Stimulated activated CD4-positive, alpha-beta T cell treated with anti-CD3 and anti-CD28 coated beads, TNF-alpha, amount 100 ng/mL, for 24 hours (primary cell): ENCODE measurements at places on chromosomes 12 and 14.

GRCh38 chr12:116233669-116234068, 43.8 kb downstream of the MED13L start:
- no peak for DNase-seq

DNA sequence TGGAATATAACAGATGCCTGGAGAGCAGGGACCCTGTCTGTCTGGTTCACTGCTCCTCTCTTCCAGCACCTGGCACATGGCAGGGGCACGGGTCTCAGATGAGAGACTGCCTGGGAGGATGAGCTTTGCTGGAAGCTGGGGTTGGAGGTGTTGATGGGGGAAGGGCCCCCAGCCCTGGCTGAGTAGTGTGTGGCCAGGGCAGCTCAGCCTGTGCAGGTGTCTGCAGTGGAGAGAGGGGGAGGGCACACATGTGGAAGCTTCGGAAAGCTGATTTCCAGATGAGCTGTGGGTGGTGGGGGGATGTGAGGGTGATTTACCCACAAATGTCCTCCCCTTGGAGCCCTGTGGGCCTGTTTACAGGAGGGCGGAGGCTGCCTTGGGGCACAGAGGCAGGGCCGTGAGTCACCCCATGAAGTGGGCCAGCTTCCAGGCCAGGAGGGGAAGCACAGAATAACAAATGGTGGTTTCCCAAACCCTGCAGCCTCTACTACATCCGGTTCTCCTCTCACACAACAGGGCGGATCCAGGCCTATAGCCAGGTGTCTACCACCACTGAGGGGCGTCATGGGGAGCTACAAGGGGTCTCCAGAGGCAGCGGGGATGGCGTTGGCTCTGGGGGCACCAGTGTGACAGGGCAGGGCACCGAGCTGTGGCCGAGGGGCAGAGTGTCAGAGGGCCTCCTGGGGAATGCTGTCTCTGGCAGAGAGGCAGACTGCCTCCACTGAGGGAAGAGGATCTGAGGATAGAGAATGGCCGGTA, 11.0 kb downstream of the KRT7 start:
- DNase-seq, result peak; percentile 30

- no peak for DNase-seq
These were observed 572.0 kb upstream of the ATP2B1 start for GRCh38 chr12:90280564-90281058.

- no peak for DNase-seq
These were observed 9.7 kb upstream of the KRT5 start for GRCh38 chr12:52529846-52530245.

DNA sequence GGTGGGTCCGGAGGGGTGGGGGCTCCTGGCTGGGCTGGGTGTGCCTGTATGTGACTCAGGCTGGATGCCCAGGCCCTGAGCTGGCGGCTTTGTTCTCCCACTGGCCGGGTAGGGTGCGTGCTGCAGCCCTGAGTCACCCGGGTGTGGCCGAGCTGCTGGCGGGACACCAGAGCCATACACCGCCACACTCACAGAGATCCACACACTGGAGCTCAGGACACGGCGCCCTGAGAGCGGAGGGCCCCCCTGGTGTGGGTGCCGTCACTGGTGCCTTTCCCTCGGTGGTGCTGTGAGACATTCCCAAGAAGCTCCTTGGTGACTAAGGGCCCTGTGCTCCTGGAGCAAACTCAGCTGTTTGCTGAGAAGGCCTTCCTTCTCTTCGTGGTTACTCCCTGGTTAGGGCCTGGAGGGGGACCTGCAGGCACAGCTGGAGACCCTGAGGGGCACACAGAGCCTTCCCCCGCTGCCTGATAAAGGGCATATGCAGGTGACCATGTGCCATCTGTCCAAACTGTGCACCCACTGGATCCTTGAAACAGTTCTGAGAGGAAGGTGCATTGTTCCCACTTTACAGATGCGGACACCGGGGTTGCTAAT, 44.3 kb downstream of the KRT80 start:
- DNase-seq, result no peak
